Activated CD4-positive, alpha-beta T cell treated with anti-CD3 and anti-CD28 coated beads, Interleukin-2, amount 10 ng/mL, durations not matched to agents 7 days and 5 days (primary cell): ENCODE measurements at places on chromosomes 5 and 9. TPM values are rescaled to one million over a fixed set of nuclear protein-coding genes. Genes with fewer than 3 reads are reported as not detected.

GRCh38 chr9:113993838-113994540 is 84.1 kb downstream of the AMBP start:
- H3K27me3 ChIP-seq: no peaks in the 10 kb centered on the region
- DNase-seq: no peak
- H3K27ac ChIP-seq: no peak overlapping the region
- H3K4me3 ChIP-seq: no peak overlapping the region
- H3K4me1 ChIP-seq: peaks cover 10% of the 10 kb centered on the region

- no peaks in the 10 kb centered on the region for H3K36me3 ChIP-seq
- no peaks in the 10 kb centered on the region for H3K4me1 ChIP-seq
These were observed 59.1 kb upstream of the ZFAND5 start for GRCh38 chr9:72424131-72424530.

GRCh38 chr5:115857626-115858349 is 16.1 kb downstream of the AP3S1 start:
- H3K36me3 ChIP-seq: peaks cover 13% of the 10 kb centered on the region
- peaks cover 8% of the 10 kb centered on the region for H3K4me1 ChIP-seq
- no peak overlapping the region for H3K27ac ChIP-seq

DNA sequence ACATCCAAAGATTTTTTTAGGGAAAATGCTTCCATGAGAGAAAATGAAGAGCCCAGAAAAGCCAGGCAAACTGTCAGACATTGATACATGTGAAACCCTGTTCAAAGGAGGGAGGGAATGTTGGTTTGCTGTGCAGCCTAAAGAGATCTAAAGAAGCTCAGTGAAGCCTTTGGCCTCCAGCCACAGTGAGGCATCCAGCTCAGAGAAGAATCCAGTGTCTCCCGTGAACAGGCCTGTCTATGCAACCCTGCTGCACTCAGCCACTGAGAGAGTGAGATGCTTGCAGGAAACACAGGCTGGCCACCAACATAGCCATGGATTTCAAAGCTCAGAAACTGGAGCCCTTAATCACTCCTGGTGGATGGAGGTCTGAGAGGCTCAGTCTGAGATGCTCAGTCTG is 171.4 kb upstream of the PLCXD3 start:
- H3K27ac ChIP-seq: no peak overlapping the region
- no peaks in the 10 kb centered on the region for H3K4me1 ChIP-seq
- H3K4me3 ChIP-seq: no peak overlapping the region
- DNase-seq: no peak

GRCh38 chr5:59125011-59125961 is 542.4 kb downstream of the RAB3C start:
- no peak overlapping the region for H3K27ac ChIP-seq
- no peaks in the 10 kb centered on the region for H3K27me3 ChIP-seq
- no peak overlapping the region for H3K4me3 ChIP-seq
- peaks cover 10% of the 10 kb centered on the region for H3K36me3 ChIP-seq
- peak; percentile 47 for DNase-seq
- H3K4me1 ChIP-seq: peaks cover 9% of the 10 kb centered on the region

DNA sequence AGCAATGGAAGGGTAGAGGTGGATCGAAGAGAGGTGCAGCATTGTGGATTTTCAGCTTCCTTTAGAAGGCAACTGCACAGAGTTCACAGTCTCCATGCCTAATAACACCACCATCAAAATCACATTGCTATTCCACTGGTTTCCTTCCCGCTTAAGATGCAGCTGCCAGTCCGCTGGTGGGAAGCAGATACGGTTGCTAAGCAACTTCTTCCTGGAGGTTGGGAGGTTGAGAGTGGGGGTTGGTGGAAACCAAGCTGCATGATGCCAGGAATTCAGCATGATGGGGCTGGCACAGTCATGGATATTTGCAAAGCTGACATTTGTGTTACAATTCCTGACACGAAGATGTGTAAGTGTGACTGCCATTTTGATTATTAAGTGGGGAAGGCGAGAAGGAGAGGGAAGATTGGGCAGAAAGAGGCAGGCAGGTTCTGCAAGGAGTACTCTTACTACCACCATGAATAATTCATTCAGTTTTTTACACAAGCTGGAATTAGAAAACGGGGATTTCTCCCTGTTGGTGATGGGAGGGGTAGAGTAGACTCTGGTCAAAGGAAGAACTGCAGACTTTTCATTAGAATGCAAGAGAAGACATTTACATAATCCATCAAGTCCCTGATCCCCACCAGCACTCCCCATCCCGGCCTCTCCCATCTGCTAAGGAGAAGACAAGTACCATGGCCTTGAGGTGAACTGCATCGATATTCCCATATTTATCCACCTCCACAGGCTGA is 87.5 kb downstream of the GLDC start:
- no peak overlapping the region for H3K27ac ChIP-seq
- H3K27me3 ChIP-seq: no peaks in the 10 kb centered on the region
- no peak for DNase-seq
- H3K4me1 ChIP-seq: no peaks in the 10 kb centered on the region
- H3K4me3 ChIP-seq: no peak overlapping the region
- no peaks in the 10 kb centered on the region for H3K36me3 ChIP-seq

GRCh38 chr5:111520908-111521307 is 8.6 kb upstream of the STARD4 start:
- no peak for DNase-seq
- H3K4me3 ChIP-seq: no peak overlapping the region
- peaks cover 6% of the 10 kb centered on the region for H3K27me3 ChIP-seq
- H3K36me3 ChIP-seq: no peaks in the 10 kb centered on the region
- no peak overlapping the region for H3K27ac ChIP-seq

DNA sequence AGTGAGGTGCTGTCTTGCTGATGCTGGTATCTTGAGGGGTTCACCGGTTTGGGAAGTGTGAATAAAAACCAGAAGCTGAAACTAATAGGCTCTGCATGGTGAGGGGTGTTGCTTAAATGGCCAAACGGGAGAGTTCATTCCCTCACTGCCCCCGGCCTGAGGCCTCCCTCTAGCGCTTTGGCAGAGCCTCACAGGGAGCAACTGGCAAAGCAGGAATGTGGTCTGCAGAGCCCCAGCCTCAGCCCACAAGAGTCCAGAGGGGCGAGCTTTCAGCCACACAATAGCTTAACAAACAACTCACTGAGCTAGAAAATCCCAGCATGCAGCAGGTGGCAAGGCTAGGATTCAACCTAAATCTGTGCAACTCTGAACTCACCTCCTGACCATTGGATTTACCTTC is 234.8 kb downstream of the MED10 start:
- DNase-seq: no peak
- no peak overlapping the region for H3K27ac ChIP-seq
- no peaks in the 10 kb centered on the region for H3K4me1 ChIP-seq

The PCDHB16 gene
- not detected for total RNA-seq

The UNC13B gene
- 0.25 TPM for total RNA-seq

The WWC1 gene
- 0.60 TPM for total RNA-seq

- H3K4me3 ChIP-seq: no peak overlapping the region
- H3K27me3 ChIP-seq: no peaks in the 10 kb centered on the region
These were observed 372.2 kb downstream of the NFIB start for GRCh38 chr9:13941714-13942113.

The HTR4 gene
- total RNA-seq: not detected

- peaks cover 6% of the 10 kb centered on the region for H3K27me3 ChIP-seq
- H3K4me3 ChIP-seq: no peak overlapping the region
- no peak for DNase-seq
- no peaks in the 10 kb centered on the region for H3K4me1 ChIP-seq
- H3K27ac ChIP-seq: no peak overlapping the region
These were observed 189.2 kb downstream of the PCSK1 start for GRCh38 chr5:96243862-96244261.

DNA sequence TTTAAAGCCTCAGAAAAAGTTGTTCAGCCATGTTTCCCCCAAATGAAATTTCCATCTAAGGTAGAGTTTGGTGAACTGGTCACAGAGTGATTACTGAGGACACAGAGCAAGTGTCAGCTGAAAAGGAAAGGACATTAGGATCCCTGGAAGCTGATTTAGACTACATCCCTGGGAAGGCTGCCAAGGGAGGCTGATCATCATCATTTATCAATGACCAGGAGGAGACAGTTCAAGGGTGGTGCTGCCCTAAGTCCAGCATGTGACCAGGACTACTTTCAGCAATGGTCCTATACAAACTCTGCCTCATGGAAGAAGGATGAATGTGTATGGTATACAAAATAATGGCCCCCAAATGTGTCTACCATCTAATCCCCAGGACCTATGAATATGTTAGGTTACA is 120.6 kb downstream of the PIK3R1 start:
- no peak for DNase-seq
- H3K4me1 ChIP-seq: peaks cover 6% of the 10 kb centered on the region
- no peaks in the 10 kb centered on the region for H3K36me3 ChIP-seq

GRCh38 chr9:36080519-36080918 is 43.8 kb downstream of the RECK start:
- H3K36me3 ChIP-seq: peaks cover 2% of the 10 kb centered on the region
- H3K4me1 ChIP-seq: no peaks in the 10 kb centered on the region
- H3K27ac ChIP-seq: no peak overlapping the region
- H3K27me3 ChIP-seq: no peaks in the 10 kb centered on the region
- H3K4me3 ChIP-seq: no peak overlapping the region

The CDH9 gene
- not detected for total RNA-seq

The CORO2A gene
- 7.2 TPM for total RNA-seq

The ZNF366 gene
- total RNA-seq: not detected

GRCh38 chr9:600006-600405 is 241.5 kb upstream of the DMRT1 start:
- peaks cover 21% of the 10 kb centered on the region for H3K27me3 ChIP-seq
- no peak for DNase-seq
- no peak overlapping the region for H3K4me3 ChIP-seq
- H3K36me3 ChIP-seq: no peaks in the 10 kb centered on the region
- no peaks in the 10 kb centered on the region for H3K4me1 ChIP-seq
- no peak overlapping the region for H3K27ac ChIP-seq

The GDF9 gene
- 0.87 TPM for total RNA-seq

- H3K27ac ChIP-seq: no peak overlapping the region
- H3K4me3 ChIP-seq: no peak overlapping the region
- no peaks in the 10 kb centered on the region for H3K36me3 ChIP-seq
- no peaks in the 10 kb centered on the region for H3K4me1 ChIP-seq
These were observed 9.0 kb downstream of the NIPSNAP3B start for GRCh38 chr9:104772714-104773510.

DNA sequence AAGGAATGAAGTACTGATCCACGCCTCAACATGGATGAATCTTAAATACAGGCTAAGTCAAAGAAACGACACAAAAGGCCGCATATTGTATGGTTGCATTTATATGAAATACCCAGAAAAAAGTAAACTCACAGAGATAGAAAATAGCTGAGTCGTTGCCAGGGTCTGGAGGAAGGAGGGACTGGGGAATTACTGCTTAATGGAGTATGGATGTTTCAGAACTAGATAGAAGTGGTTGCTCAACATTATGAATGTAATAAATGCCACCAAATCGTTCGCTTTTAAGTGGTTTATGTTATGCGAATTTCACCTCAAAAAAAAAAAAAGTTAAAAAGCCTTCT is 784 bp upstream of the MSANTD3 start:
- H3K4me3 ChIP-seq: peak overlapping the region; percentile 90
- H3K36me3 ChIP-seq: peaks cover 3% of the 10 kb centered on the region
- peaks cover 27% of the 10 kb centered on the region for H3K4me1 ChIP-seq
- peaks cover 14% of the 10 kb centered on the region for H3K27me3 ChIP-seq
- H3K27ac ChIP-seq: peak overlapping the region; percentile 95

The TBCA gene
- total RNA-seq: 167 TPM

DNA sequence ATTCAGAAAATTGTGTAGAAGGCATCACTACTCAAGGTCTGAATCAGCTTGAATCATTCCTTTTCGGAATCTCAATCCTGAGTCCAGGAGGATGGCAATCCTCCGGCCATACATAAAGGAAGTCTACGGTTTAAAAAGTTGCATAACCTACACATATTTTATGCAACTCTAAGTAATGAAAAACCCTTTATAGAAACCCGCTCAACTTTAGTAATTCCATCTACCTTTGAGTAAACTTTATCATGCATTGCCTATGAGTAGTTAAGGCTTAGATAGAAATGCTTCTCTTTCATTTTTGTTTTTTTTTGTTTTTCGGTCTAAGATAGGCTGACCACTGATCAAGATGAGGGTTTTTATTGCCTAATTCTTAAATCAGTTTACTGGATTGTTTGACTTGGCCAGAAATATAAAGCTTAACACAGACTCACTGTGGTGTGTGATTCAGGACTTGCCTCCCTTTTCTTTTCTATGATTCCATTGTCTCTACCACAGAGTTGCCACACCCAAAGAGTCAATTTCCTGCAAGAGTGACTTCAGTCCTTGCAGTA is 85.0 kb downstream of the LURAP1L start:
- no peak for DNase-seq
- H3K27ac ChIP-seq: no peak overlapping the region
- no peaks in the 10 kb centered on the region for H3K4me1 ChIP-seq

DNA sequence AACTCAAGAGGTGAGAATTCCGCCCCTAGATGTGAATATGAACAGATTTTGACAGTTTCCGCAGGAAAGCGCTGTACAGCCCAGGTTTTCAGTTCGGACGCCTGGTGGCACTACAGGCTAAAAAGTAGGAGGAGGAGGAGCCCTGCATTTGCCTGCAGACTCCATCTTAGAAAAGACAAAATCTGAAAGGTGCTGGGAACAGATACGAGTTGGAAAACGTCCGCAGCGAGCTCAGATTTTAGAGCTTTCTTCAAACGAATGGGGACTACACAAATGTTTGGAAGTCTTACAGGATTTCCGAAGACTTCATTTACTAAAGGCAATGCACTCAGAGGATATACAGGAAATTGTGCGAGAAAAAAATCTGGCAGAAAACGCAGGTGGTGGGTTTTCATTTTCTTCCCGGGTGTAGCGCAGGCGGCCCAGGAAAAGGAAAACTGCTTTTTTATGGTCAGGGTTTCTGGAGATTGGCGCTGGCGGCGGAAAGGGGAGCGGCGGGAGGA is 9.9 kb upstream of the PCDHB2 start:
- no peaks in the 10 kb centered on the region for H3K36me3 ChIP-seq
- no peak overlapping the region for H3K27ac ChIP-seq
- H3K4me1 ChIP-seq: peaks cover 2% of the 10 kb centered on the region
- H3K4me3 ChIP-seq: peak overlapping the region; percentile 62

The GDA gene
- not detected for total RNA-seq

DNA sequence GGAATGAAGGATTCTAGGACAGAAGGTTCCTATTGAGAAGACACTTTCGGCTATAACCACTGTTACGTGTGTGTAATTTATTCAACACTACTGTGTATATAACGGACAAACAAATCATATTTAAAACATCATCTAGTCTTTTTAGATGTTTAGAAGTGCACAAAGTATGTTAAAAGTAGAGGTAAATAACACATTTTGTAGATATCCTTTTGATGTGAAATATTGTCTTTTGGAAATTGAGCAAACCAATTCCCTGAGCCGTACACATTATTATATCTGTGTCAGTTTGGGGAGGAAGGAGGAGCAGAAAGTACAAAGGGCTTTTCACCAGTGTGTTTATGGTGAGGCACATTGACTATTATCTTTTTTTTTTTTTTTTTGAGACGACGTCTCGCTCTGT is 39.1 kb upstream of the ANKRD18A start:
- no peak overlapping the region for H3K27ac ChIP-seq
- no peaks in the 10 kb centered on the region for H3K4me1 ChIP-seq
- no peak for DNase-seq
- H3K27me3 ChIP-seq: peaks cover 22% of the 10 kb centered on the region
- no peak overlapping the region for H3K4me3 ChIP-seq

The SYK gene
- total RNA-seq: 0.56 TPM

GRCh38 chr5:72892846-72893245 is 63.0 kb upstream of the FCHO2 start:
- H3K27ac ChIP-seq: no peak overlapping the region
- H3K27me3 ChIP-seq: no peaks in the 10 kb centered on the region
- peaks cover 1% of the 10 kb centered on the region for H3K4me1 ChIP-seq
- H3K36me3 ChIP-seq: peaks cover 58% of the 10 kb centered on the region
